Psoas muscle (tissue), 8 donors: ENCODE measurements at places on chromosomes 3 and 15. TPM values are rescaled to one million over a fixed set of nuclear protein-coding genes. Genes with fewer than 3 reads are reported as not detected.

GRCh38 chr3:4021162-4021561 is 221.9 kb downstream of the LRRN1 start:
- H3K27ac ChIP-seq: no peak overlapping the region
- no peaks in the 10 kb centered on the region for H3K27me3 ChIP-seq
- no peaks in the 10 kb centered on the region for H3K4me1 ChIP-seq
- no peak overlapping the region for H3K4me3 ChIP-seq

DNA sequence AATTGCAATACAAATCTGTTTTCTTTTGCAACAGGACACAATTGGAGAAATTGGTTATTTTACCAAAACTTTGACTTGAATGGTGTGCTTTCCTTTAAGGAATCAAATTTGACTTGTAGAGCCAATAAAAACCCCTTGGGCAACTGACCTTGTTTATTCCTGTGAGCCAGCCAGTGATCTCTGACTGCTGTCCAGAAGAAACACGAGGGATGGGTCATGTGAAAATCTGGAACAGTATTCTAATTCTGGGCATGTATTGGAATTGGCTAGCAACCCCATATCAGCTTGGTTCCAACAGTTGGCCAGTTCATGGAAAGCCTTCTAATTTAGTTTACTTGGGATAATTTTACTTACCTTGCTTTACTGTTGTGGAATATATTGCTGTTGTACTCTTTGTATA is 19.1 kb upstream of the HHATL start:
- DNase-seq: no peak
- no peak overlapping the region for H3K4me3 ChIP-seq
- H3K36me3 ChIP-seq: no peaks in the 10 kb centered on the region
- no peaks in the 10 kb centered on the region for H3K27me3 ChIP-seq
- H3K4me1 ChIP-seq: peaks cover 19% of the 10 kb centered on the region

- no peaks in the 10 kb centered on the region for H3K27me3 ChIP-seq
- H3K4me3 ChIP-seq: no peak overlapping the region
- no peak for DNase-seq
- H3K36me3 ChIP-seq: no peaks in the 10 kb centered on the region
- H3K27ac ChIP-seq: no peak overlapping the region
These were observed 111.5 kb downstream of the RSRC1 start for GRCh38 chr3:158221426-158221825.

- H3K36me3 ChIP-seq: no peaks in the 10 kb centered on the region
- no peak overlapping the region for H3K27ac ChIP-seq
- H3K4me3 ChIP-seq: no peak overlapping the region
These were observed 245.0 kb downstream of the KLF13 start for GRCh38 chr15:31571676-31572075.

- no peak overlapping the region for H3K27ac ChIP-seq
- H3K4me1 ChIP-seq: peaks cover 18% of the 10 kb centered on the region
These were observed 106.5 kb upstream of the GALNT15 start for GRCh38 chr3:16067837-16068471.

GRCh38 chr3:34008836-34009809 is 210.7 kb downstream of the PDCD6IP start:
- H3K36me3 ChIP-seq: no peaks in the 10 kb centered on the region
- H3K4me3 ChIP-seq: no peak overlapping the region
- H3K27ac ChIP-seq: no peak overlapping the region
- no peak for DNase-seq
- H3K4me1 ChIP-seq: no peaks in the 10 kb centered on the region

- H3K4me1 ChIP-seq: no peaks in the 10 kb centered on the region
- DNase-seq: no peak
- no peak overlapping the region for H3K27ac ChIP-seq
- H3K4me3 ChIP-seq: no peak overlapping the region
These were observed 53.3 kb downstream of the EXOG start for GRCh38 chr3:38549486-38549885.

DNA sequence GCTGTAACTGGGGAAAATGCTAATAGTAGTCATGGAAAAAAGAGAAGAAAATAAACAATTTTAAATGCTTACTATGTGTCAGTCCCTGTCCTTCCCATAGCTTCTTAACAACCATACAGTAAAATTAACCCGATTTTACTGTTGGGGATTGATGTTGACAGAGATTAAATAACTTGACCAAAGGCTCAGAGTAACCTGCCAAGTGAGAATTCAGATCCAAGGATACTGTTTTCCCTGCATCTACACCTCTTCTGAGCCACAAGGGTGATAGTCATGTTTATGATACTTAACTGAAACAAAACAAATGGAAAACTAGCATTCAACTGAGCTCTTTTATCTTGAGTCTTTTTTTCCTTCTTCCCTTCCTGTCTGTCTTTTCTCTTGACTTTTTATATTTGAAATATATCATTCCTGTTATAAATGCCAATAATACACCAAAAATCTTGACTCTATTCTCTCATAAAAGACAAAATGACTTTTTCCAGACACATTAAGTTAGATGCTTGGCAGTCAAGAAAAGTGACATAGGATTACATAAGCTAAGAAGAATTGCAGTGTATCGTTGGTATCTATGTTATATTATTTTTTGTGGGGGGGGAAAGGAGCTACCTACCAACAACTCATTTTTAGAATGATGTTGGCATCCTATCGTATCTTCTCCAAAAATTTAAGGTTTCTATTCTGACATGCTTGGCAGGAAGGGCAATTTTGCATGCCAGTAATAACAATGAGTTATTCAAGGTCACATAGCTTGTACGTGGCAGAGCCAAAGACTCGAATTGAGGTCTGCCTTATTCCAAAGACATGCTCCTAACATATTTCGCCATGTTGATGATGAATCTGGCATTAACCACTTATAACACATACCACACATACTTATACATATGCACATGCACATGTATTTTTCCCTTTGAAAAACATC is 306.6 kb upstream of the KCNH8 start:
- H3K4me3 ChIP-seq: no peak overlapping the region
- H3K27ac ChIP-seq: no peak overlapping the region
- H3K4me1 ChIP-seq: no peaks in the 10 kb centered on the region
- no peaks in the 10 kb centered on the region for H3K27me3 ChIP-seq
- DNase-seq: no peak

- no peaks in the 10 kb centered on the region for H3K4me1 ChIP-seq
- H3K36me3 ChIP-seq: no peaks in the 10 kb centered on the region
- no peak for DNase-seq
These were observed 32.2 kb upstream of the RAP2B start for GRCh38 chr3:153129866-153130265.

DNA sequence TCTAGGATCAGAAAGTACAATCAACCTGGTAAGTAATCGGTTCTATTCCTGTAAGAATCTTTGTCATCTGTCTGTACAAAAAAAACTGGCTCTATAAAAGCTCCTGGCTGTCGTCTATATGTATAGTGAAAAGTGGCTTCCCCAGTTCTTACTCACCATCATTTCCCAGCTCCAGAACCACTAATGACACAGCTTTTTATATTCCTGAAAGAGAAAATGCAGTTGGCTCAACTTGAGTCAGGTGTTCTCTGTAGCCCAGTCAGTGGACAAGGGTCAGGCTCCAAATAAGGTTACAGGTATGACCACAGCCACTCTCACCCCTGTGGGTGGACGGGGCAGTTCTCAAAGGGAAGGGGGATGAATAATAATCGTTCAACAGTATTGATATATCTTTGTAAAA is 85.1 kb downstream of the AP4E1 start:
- no peak overlapping the region for H3K4me3 ChIP-seq
- no peaks in the 10 kb centered on the region for H3K27me3 ChIP-seq
- DNase-seq: no peak
- no peaks in the 10 kb centered on the region for H3K4me1 ChIP-seq
- no peak overlapping the region for H3K27ac ChIP-seq
- H3K36me3 ChIP-seq: peaks cover 36% of the 10 kb centered on the region

DNA sequence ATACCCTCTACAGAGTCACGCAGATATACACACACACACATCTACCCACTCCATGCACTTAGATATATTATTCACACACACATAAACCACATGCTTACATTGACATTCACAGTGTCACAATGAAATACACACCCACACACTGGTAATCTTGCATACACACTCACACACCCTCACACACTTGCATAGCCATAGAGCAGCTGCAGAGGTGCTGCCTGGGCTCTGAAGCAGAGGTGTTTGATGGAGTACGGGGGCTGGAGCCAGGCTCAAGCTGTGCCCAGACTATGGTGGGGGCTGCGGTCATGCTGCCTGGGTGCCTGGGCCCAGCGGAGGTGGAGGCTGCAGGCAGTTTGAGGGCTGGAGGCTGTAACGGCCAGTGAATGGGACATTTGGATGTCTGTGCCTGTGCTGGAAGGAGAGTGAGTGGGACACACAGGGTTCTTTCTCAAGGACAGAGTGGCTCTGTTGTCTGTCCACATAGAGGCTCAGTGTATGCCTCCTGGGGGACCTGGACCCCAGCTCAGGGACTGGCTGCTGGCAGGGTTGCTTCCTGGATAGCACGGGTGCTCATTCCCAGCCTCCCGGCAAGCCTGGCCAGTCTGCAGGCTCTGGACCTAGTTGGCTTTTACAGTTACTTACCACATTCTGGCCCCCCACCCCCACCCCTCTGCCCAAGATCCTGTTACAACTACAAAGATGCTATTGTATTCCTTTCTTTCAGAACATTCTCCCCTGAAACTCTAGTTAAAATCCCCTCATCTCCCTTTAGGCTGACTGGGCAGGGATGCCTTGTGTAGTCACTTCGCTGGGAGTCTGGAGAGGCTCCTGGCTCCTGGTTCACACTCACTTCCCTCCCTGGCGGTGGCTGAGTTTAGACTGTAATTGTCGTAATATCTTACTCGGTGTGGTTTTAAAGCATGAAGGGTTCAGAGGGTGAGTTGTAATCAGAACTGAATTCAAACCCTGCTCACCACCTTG is 12.5 kb downstream of the GASK1A start:
- no peak for DNase-seq
- H3K27me3 ChIP-seq: no peaks in the 10 kb centered on the region
- no peak overlapping the region for H3K27ac ChIP-seq
- no peak overlapping the region for H3K4me3 ChIP-seq
- H3K4me1 ChIP-seq: peaks cover 4% of the 10 kb centered on the region

DNA sequence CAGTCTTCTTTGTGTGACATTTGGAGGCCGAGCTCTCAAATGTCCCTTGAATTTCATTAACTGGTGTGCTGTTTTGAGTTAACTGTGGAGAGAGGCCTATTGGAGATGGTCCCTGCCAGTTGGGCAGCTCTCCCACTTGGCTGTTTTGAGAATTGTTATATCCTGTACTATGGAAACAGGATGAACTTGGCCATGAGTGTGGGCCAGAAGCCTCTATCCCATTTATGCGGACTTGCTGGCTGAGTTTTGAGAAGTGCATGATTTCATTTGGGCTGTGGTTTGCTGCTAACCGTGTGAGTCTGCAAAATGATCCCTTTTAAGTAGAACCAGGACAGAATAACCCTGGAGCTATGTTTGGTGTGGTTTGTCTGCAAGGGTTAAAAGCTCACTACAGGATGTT is 366.0 kb downstream of the PTPRG start:
- no peaks in the 10 kb centered on the region for H3K27me3 ChIP-seq
- DNase-seq: peak; percentile 80
- peak overlapping the region; percentile 50 for H3K4me3 ChIP-seq

GRCh38 chr15:86355801-86356200 is 276.1 kb downstream of the AGBL1 start:
- no peak for DNase-seq
- H3K27ac ChIP-seq: no peak overlapping the region
- H3K36me3 ChIP-seq: no peaks in the 10 kb centered on the region
- no peaks in the 10 kb centered on the region for H3K27me3 ChIP-seq
- no peaks in the 10 kb centered on the region for H3K4me1 ChIP-seq
- H3K4me3 ChIP-seq: no peak overlapping the region

GRCh38 chr15:101483462-101483861 is 6.0 kb downstream of the PCSK6 start:
- H3K36me3 ChIP-seq: peaks cover 18% of the 10 kb centered on the region
- no peak overlapping the region for H3K4me3 ChIP-seq
- peak overlapping the region; percentile 75 for H3K27ac ChIP-seq
- H3K27me3 ChIP-seq: no peaks in the 10 kb centered on the region
- DNase-seq: no peak
- H3K4me1 ChIP-seq: peaks cover 27% of the 10 kb centered on the region

DNA sequence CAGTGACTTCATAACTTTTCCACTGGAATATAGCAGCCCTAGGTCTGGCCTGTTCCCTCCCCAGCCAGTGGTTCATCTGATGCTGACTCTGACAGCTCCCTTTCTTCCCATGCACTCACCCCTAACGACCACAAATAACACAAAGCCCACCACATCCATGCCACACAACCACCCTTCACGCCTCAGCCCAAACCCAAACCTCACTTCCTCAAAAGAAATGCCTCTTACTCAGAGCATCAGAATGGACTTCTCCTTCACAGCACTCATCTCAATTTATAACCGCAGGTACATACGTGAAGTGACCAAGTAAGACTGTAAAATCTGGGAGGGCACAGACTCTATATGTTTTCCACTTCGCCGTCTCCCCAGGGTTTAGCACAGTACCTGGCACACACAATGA is 1.1 kb downstream of the RBSN start:
- peak overlapping the region; percentile 89 for H3K27ac ChIP-seq
- peaks cover 32% of the 10 kb centered on the region for H3K4me1 ChIP-seq
- no peak for DNase-seq

GRCh38 chr3:155242342-155242741 is 51.1 kb downstream of the STRIT1 start:
- no peak overlapping the region for H3K27ac ChIP-seq
- H3K36me3 ChIP-seq: no peaks in the 10 kb centered on the region
- no peak for DNase-seq
- H3K27me3 ChIP-seq: no peaks in the 10 kb centered on the region
- H3K4me3 ChIP-seq: no peak overlapping the region

- no peaks in the 10 kb centered on the region for H3K36me3 ChIP-seq
- peaks cover 26% of the 10 kb centered on the region for H3K4me1 ChIP-seq
- no peak for DNase-seq
- peak overlapping the region; percentile 85 for H3K27ac ChIP-seq
- H3K27me3 ChIP-seq: no peaks in the 10 kb centered on the region
These were observed 1.4 kb downstream of the MAP6D1 start for GRCh38 chr3:183823963-183824362.

- H3K27me3 ChIP-seq: no peaks in the 10 kb centered on the region
- H3K4me3 ChIP-seq: no peak overlapping the region
- no peaks in the 10 kb centered on the region for H3K36me3 ChIP-seq
- no peak overlapping the region for H3K27ac ChIP-seq
These were observed 130.9 kb downstream of the IL1RAP start for GRCh38 chr3:190644766-190645165.

Gene FAM162A
- total RNA-seq: 66.5 TPM

Gene APBA2
- not detected for total RNA-seq

Gene SPTBN5
- 0.22 TPM for total RNA-seq

Gene DLL4
- total RNA-seq: 8.4 TPM

Gene THAP10
- total RNA-seq: 1.7 TPM

Gene C3orf49
- total RNA-seq: not detected

Gene KLHL40
- 480 TPM for total RNA-seq

Gene DNAJC13
- 30.9 TPM for total RNA-seq

Gene A4GNT
- total RNA-seq: not detected

Gene ALG1L2
- not detected for total RNA-seq

Gene TGM5
- total RNA-seq: 0.78 TPM

Gene SLC51B
- not detected for total RNA-seq

Gene OGG1
- 9.5 TPM for total RNA-seq

Gene TRIM42
- not detected for total RNA-seq

Gene EIF2B5
- 44.0 TPM for total RNA-seq

Gene P2RY1
- total RNA-seq: 0.97 TPM
